ENCODE measurements at places on chromosomes 7 and 10.
A peak's percentile ranks its signal among the peaks of the same experiment; 100 is the strongest.

DNA sequence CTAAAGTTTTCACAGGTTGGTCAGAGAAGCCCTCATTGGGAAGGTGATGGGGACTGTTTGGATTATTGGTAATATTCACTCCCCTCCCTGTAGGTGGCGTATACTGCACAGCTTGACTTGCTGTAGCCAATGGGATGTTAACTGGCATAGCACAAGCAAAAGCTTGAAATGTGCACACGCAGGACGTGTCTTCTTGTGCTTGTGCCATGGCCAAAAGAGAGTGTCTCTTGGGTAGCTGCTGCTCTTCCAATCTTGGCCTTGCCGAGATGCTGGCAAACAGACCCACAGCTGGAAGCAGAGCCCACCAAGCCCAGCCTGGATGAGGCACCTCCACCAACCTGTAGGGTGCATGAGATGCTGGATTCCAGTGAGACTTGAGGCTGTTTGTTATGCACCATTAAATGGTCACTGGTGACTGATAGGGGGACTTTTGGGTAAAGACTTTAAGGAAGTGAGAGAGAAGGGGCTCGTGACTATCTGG lies 266.0 kb downstream of the GRID1 start:
- peak; percentile 58 for DNase-seq

DNA sequence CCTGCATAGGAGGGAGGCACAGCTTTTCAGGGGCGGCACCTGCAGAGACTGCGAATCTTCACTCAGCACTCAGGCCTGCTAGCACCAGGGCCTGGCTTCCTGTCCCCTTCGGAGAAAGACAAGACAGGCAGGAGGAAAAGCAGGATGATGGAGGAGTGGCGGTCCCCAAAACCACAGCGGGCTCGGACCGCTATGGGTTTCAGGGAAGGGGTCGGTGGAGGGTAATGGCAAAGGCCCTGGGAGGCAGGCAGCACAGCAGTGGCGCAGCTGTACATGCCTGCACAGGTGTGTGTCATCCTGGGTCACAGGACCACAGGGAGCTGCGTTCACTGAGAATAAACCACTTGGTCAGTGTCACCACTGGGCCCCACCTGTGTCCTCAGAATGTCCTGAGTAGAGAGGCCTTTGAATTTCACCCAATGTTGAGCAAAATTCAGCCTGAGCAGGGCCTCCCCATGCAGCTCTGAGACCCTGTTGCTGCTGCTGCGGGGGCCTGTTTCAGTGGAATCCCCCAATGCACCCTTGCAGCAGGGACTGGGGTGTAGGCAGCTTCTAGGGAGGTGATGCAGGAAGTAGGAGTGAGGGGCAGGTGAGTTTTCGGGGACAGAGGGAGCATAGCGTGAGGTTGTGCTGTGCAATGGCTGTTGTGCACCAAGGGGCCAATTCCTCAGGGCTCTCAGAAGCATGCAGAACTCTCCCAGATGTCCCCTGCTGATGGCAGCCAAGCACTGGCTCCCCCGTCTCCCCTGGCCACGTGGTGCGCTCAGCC lies 90.6 kb upstream of the PPP2R2D start:
- DNase-seq, result no peak

DNA sequence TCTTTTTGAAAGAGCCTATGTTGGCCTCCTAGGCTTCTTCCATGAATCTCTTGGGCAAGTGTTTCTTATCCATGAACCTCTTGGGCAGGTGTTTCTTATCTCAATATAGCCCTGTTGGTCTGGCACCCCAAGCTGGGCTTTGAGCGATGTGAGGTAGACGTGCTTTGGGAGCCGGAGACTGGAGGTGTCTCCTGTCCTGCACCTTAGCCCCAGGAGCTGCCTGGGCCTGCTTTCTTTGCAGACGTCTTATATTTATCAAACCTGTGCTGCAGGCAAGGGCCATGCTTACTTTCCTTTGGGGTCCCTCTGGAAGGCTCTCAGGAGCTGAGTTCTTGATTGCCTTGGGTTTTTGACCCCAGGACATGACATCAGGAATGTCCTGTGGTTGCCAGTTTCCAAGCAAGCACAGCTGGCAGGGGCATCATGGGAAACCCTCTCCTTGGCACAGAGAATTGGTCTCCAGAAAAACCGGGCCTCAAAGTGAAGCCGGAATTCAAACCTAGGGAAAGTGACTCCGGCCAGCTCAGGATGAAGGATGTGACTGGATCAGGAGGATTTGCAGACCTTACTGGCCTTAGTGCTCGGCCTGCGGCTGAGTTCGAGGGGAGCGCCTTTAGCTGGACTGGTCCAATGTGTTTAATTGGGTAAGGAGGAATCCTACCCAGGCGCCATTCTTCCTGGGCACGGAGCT lies 2.8 kb downstream of the JAKMIP3 start:
- DNase-seq, result no peak

- DNase-seq, result no peak
These were observed 12.8 kb downstream of the NOD1 start for GRCh38 chr7:30465811-30466180.

DNA sequence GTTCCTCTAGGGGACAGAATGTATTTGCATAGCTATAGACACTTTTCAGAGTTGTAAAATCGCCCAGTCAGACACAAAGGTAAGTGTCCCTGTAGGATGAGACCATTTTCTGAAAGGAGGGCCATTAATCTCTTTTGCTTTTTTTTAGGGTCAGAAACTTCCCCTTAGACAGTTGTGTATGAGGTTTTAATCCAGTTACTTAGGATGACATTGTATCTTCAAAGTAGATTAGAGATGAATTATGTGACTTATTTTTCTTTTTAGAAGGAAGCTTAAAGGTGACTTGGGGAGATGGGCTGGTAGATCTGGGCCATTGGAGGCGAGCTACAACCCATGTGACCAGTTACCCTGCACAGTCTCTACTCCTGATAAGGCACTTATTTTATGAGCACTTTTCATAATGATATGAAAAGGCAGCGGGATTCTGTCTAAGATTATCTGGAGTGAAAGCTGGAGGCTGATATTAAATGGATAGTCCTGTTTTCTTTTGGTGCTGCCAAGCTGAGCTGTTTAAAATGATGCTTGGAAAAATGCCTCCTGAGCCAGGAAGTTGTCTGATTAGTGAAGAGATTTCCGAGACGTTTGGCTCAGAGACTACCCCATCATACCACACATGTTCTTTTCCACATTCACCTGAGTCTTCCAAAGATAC lies 264.3 kb downstream of the AUTS2 start:
- no peak for DNase-seq

DNA sequence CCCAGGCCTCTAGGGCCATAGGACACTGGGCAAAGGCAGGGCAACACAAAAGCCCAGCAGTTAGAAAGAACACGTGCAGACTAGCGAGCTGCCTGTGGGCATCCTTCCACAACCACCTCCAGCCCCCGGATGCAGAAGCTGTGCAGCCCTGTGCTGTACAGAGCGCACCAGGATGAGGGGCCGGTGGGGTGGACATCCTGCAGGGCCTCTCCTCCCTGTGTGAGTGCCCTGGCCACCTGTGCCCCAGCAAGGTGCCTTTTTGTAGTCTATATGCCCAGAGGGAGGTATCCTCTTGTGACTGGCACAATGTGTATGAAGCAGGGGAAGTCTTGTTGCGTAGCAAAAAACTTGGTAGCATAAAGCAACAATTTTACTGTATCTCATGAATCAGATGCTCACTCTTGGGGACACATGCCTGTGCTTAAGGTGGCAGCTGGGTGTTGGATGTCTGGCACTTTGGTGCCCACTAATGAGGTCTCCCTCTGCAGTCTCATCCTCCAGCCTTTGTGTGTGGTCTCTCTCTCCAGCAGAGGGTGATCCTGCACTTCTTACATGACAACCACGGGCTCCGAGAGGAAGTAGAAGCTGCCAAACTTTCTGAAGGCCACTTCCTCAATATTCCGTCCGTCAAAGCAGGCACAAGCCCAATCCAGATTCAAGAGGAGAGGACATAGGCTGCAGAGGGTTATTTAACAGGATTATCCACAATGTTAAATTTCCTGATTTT lies 8.7 kb downstream of the NCAPG2 start:
- no peak for DNase-seq

DNA sequence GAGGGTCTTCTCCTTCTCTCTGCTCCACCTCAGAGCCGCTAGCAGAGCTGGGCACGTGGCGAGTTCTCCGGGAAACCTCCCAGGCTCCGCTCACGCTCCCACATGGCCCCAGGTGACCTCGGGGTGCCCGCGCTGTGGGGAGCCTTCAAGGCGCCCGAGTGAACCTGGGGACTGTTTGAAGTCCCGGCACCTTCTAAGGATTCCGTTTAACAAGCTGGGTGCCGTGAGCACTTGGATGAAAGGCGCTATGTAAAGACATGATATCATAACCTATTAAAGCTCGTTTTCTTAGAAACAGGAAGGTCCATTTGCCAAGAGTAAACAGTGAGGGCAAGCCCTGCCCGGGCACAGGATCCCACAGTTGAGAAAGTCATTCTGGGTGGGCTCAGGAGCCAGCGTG lies 15.8 kb upstream of the MYL10 start:
- no peak for DNase-seq

GRCh38 chr7:130149281-130150139 lies 55.7 kb downstream of the TMEM209 start:
- DNase-seq, result no peak
